Stimulated activated CD4-positive, alpha-beta T cell treated with anti-CD3 and anti-CD28 coated beads, TNF-alpha, amount 100 ng/mL, for 48 hours (primary cell): ENCODE measurements at places on chromosomes 4 and X.
A peak's percentile ranks its signal among the peaks of the same experiment; 100 is the strongest.

GRCh38 chrX:110108381-110108821 lies 105.5 kb downstream of the TMEM164 start:
- DNase-seq, result no peak

- DNase-seq, result peak; percentile 36
Observed at GRCh38 chrX:41518127-41518840, 71.1 kb downstream of the NYX start.

- no peak for DNase-seq
Observed at GRCh38 chr4:86283371-86283770, 76.5 kb downstream of the MAPK10 start.

DNA sequence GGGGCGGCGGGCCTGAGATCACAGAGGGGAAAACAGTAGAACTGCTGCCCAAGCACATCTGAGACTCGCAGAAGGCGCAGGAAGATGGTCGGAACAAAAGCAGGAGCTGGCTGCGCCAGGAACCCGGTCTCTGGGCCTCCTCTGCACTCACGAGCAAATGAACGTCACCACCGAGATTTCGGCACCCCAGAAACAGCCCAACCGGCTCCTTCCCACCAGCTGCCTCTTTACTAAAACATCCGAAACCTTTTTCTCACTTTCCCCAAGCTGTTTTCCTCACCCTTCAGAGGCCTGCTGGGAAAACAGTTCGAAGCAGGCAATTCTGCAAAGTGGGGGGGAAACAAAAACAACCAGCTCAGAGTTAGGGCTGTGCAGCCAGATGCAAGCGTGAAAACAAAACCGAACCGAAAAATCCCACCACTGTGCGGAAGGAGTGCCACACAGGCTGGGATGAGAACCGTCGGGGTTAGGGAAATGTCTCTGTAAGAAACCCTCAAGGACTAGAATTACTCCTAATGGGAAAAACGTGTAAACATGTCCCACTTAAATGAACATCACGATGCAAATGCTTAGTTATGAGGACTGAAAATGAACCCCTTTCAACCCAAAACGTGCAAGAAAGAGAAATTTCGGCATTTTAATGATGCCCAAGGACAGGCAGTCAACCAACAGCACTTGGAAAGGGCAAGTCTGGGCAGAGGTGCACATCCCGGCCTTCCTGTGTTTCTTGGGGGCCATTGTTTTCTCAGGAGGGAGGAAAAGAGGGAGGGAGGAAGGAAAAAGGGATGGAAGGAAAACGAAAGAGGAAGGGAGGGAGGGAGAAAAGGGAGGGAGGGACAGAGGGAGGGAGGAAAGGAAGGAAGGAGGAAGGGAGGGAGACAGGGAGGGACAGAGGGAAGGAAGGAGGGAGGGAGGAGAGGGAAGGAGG lies 15.8 kb downstream of the DHRSX start:
- DNase-seq, result no peak

DNA sequence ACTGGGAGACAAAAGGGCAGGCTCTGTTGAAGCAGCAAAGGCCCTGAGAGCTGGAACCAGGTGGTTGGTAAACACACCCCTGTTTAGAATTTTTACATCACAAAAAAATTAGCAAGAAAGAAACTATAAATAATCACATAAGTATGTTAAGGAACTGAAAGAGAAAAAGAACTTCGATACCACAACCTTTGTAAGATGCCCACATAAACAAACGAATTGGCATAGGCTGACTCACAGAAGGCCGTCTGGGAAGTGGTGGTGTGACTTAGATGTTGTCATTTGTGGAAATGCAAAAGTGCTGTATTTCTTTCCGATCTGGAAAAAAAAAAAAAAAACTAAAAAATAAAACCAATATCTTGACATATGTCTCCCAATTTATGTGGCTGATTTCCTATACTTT lies 235.1 kb downstream of the USP46 start:
- DNase-seq, result no peak
